ENCODE measurements at places on chromosomes 6 and 20.

- no peak for DNase-seq
Measured at GRCh38 chr6:132964868-132965382, 150.6 kb downstream of the RPS12 start.

GRCh38 chr6:144737998-144738397 lies 452.9 kb downstream of the UTRN start:
- no peak for DNase-seq

GRCh38 chr6:56766806-56767178 lies 124.1 kb upstream of the DST start:
- DNase-seq = peak; percentile 75

DNA sequence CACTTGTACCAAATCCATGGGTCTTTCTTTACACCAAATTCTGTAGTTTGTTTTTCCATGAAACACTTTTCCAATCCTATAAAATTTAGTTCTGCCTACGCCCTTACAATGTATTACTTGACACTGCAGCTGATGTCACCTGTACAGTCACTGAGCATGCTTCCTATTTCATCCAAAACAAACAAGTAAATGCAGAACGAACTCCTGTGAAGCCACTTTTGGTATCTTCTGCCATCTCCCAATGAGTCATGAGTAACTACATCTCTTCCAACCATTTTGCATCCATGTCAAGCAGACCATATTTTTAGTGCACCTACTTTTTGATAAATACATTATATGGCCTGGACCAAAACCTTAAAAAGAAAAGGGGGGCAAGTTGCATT lies 42.4 kb downstream of the HDDC2 start:
- DNase-seq = no peak

DNA sequence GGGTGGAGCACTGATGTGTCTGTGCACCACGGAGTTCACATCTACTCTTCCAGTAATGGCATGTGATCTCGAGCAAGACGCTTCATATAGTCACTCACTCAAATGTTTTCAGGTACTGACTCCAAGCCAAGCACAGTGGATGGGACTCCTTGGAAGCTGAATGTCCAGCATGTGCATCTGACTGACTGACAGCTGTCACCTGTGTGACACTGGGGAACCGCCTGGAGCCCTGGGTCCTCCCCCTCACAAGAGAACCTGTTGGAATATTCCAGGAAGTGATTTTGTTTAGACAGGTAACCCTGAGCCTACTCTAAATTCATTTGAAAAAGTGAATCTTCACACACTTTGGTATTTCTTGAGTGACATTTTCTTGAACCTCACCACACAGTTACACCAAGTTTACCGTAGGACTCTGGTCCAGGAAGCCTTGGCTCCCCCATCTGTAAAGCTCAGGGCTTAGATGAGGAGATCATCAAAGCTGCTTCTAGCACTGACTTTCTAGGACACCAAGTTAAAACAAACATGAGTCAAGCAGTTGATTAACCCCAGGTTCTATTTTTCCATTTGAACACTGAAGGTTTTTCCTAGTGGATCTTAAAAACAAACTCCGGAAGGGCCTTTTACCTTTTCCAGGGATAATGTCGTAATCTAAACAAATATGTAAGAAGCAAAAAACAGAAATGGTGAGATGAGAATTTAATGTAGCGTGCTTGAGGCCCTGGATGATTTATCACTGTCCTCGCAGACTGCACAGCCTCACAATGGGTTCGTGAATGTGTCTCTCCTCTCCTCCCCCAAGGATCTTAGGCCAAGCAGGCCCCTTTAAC lies 50.1 kb downstream of the EDN3 start:
- peak; percentile 11 for DNase-seq

GRCh38 chr20:47700327-47700726 lies 85.0 kb downstream of the SULF2 start:
- no peak for DNase-seq

- DNase-seq = no peak
Measured at GRCh38 chr6:3299221-3299620, 40.5 kb downstream of the PSMG4 start.

GRCh38 chr6:7166410-7167293 lies 58.9 kb downstream of the RREB1 start:
- no peak for DNase-seq

- no peak for DNase-seq
Measured at GRCh38 chr6:99668036-99668705, 61.5 kb downstream of the PRDM13 start.

GRCh38 chr6:105838171-105838570 lies 248.0 kb upstream of the PRDM1 start:
- DNase-seq = peak; percentile 80

- no peak for DNase-seq
Measured at GRCh38 chr20:21240394-21240793, 62.7 kb upstream of the XRN2 start.

DNA sequence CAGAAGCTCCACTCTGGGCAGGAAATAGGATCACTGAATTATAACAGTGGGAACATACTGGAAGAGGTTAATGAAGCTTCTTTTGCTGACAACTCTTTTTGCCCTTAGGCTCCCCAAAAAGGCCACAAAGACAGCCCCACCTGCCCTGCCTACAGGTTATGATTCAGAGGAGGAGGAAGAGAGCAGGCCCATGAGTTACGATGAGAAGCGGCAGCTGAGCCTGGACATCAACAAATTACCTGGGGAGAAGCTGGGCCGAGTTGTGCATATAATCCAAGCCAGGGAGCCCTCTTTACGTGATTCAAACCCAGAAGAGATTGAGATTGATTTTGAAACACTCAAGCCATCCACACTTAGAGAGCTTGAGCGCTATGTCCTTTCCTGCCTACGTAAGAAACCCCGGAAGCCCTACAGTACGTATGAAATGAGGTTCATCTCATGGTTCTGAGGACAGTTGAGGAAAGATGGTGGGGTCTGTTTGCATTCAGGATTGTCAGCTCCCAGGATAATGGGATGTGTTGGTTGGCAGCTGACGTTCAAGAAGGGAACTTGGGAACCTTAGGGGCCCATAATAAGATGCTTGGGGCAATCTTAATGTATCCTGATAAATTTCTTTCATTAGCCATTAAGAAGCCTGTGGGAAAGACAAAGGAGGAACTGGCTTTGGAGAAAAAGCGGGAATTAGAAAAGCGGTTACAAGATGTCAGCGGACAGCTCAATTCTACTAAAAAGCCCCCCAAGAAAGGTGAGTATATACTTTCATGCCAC lies 11.5 kb downstream of the BRD2 start:
- DNase-seq = no peak

- no peak for DNase-seq
Measured at GRCh38 chr6:90397929-90398674, 101.5 kb upstream of the BACH2 start.

DNA sequence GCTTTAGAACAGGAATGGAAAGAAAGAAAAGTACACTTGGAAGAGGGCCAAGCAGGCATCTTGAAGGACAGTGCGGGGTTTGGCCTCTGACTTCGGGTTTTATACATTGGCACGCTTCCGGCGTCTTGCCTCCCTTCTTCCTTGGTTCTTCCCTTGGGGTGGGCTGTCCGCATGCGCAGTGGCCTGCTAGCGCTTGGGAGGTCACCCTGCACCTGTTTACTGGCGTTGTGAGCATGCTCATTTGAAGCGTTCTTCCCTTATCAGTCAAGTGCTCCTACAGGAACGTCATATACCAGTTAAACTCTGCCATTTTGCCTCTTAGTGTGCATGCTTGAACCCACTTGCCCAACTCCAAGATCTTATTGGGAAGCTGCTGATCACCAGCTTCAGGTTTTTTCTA lies 230.0 kb downstream of the TTLL2 start:
- DNase-seq = no peak

GRCh38 chr6:14271789-14272736 lies 154.5 kb downstream of the CD83 start:
- peak; percentile 59 for DNase-seq

DNA sequence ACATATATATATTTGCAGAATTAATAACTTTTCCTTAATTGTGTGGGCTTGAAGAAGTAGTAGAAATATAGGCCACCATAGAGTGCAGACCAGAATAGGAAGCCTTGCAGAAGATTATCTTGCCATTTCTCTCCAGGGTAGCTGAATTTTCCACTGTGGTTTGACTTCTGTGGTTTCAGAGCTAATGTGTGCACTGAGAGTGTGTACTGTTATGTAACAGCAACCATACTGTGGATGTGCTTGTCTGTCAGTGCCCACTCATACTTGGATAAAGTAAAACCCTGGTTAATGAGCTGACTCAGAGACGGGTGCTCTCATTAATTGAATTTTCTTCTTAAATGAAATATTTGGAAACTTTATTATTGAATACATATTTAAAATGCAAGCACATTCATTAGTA lies 57.2 kb downstream of the CEP43 start:
- DNase-seq = no peak

- no peak for DNase-seq
Measured at GRCh38 chr20:48648482-48649051, 179.2 kb downstream of the PREX1 start.

DNA sequence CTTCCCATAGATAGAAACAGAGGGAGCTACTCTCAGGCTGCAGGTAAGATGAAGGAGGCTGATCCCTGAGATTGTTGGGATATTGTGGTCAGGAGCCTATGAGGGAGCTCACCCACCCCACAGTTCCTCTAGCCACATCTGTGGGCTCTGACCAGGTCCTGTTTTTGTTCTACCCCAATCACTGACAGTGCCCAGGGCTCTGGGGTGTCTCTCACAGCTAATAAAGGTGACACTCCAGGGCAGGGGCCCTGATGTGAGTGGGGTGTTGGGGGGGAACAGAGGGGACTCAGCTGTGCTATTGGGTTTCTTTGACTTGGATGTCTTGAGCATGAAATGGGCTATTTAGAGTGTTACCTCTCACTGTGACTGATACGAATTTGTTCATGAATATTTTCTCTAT lies 2.8 kb downstream of the HLA-F start:
- no peak for DNase-seq

- peak; percentile 72 for DNase-seq
Measured at GRCh38 chr20:19993958-19994669, 23.0 kb upstream of the NAA20 start.

GRCh38 chr6:126797981-126798380 lies 320.5 kb upstream of the RSPO3 start:
- peak; percentile 62 for DNase-seq

GRCh38 chr6:42227173-42227850 lies 9.7 kb upstream of the MRPS10 start:
- no peak for DNase-seq

DNA sequence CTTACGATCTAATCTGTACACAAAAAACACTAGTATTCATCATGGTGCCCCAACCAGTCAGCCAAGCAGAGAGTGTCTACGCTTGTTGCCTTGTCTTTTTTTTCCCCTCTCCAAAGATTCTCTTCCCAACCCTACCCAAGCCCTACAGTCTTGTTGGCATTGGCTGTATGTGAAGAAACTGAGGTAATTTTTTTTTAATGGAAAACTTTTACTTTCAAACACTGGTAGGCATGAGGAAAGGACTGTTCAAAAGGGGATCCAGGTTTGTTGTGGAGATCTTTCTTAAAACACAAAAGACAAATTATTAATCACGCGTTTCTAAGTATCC lies 89.2 kb upstream of the PRSS16 start:
- no peak for DNase-seq

DNA sequence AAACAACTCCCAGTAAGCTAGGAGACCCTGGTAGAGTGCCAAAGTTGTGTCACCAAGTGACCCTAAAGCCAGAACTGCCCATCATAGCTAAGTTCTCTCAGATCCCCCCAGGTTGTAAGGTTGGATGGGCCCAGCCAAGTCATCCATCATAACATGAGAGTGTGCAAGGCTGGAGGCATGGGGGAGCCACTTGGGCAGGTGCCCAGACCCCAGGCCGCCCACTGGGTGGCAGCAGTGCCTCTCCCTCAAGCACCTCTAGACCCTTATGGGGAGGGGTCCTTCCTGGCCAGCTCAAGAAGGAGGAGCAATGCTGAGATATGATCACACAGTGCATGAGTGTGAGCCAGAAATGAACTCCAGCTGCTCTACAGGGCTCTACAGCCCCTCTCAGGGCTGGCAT lies 154.5 kb downstream of the MYLK4 start:
- no peak for DNase-seq

GRCh38 chr6:134182528-134182927 lies 130.1 kb upstream of the SLC2A12 start:
- DNase-seq = no peak

DNA sequence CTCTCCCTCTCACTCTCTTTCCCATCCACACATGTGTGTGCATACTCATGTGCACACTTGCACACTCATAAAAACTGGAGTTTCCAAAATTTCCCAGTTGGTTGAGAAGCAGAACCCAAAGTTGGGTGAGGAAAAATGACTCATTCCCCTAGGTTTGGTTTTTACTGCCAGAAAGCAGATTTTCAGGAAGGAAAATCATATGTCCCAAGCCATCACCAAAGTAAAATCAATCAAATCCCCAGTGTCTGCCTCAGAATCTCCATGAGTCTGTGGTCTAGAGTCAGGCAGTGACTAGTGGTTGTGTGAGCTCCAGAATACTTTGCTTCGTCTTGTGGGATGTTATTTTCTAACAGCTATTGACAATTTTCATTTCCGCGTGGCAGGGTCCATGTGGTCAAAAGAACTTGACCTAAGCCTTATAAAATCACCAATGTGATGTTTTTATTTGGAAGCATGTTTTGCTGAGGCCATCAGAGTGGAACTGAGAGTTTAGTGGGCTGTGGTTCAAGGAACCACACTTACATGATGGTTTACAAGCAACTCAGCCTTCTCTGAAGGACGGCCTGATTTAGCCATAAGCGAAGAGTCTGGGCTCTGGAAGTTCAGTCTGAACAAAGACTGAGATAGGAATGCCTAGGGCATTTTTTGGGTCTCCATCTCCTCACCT lies 81.9 kb upstream of the CCN6 start:
- peak; percentile 69 for DNase-seq

- DNase-seq = no peak
Measured at GRCh38 chr6:98529364-98529763, 305.0 kb upstream of the POU3F2 start.

GRCh38 chr6:14068623-14069022 lies 48.9 kb upstream of the CD83 start:
- DNase-seq = no peak

DNA sequence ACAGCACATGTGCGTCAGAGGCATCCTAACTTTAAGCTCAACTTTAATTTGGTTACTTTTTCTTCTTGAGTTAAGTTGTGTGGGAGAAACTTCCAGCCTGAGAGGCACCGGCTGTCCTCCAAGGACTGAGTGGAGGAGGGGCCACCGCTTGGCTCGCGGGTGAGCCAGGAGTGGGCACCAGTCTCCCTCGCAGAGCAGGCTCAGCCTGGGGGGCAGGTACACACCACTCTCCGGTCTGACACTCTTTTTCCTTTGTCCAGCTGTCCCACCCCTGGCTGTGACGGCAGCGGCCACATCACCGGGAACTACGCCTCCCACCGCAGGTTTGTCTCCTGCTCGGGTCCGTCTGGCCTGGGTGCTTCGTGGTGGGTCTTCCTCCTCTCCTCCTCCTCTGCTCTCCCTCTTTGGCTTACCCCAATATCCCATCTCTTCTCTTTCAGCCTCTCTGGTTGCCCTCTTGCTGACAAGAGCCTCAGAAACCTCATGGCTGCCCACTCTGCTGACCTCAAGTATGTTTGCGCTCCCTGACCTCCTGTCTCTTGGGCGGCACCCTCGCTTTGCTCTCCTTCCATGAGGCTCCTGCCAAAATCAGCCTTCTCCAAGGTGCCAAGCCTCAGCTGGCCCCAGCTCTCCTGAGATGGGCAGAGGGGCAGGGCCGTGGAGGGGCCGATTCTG lies 32.6 kb upstream of the PCMTD2 start:
- no peak for DNase-seq

GRCh38 chr20:23507346-23507745 lies 16.4 kb downstream of the CST8 start:
- no peak for DNase-seq

- DNase-seq = no peak
Measured at GRCh38 chr6:90458353-90459224, 128.3 kb downstream of the MAP3K7 start.
